Sciatic nerve (tissue), 2 donors: ENCODE measurements at places on chromosomes 3 and 15.

- no peak for DNase-seq
Observed at GRCh38 chr15:53080484-53080883, 290.3 kb upstream of the ONECUT1 start.

GRCh38 chr3:51622413-51622812 is 48.6 kb upstream of the TEX264 start:
- DNase-seq: no peak

DNA sequence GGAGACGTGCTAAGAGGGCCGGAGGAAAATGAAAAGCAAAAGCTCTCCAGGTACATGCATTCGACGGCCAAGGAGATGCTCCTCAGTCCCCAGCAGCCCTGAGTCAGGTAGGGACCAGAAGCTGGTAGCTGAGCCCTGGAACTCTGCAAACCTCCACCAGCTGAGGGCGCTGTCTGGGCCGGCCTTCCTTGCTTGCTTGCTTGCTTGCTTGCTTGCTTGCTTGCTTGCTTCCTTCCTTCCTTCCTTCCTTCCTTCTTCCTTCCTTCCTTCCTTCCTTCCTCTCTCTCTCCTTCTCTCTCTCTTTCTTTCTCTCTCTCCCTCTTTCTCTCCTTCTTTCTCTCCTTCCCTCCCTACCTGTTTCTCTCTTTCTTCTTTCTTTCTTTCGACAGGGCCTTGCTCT is 94.6 kb upstream of the RASGRF1 start:
- DNase-seq: no peak

DNA sequence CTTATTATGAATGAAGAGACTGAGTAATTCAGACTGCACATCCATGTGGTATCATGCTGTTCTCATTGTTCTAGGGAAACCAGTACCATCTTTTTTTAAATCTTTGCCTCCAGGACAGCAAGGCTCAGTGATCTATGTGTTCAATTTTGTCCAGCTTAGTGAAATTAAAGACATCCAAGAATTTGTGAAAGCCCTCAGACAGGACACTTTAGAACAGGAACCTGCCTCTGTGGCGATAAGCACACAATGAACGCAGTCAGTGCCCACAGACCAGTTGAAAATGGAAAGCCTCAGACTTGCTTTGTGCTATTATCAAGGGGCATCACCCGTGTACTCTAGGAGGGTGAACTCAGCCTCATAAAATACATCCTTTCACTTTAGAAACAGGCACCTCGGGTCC is 20.1 kb downstream of the EID1 start:
- DNase-seq: no peak

- no peak for DNase-seq
Observed at GRCh38 chr3:79027593-79027992, 740.2 kb downstream of the ROBO1 start.

GRCh38 chr15:63225381-63225780 is 36.0 kb downstream of the RAB8B start:
- no peak for DNase-seq

DNA sequence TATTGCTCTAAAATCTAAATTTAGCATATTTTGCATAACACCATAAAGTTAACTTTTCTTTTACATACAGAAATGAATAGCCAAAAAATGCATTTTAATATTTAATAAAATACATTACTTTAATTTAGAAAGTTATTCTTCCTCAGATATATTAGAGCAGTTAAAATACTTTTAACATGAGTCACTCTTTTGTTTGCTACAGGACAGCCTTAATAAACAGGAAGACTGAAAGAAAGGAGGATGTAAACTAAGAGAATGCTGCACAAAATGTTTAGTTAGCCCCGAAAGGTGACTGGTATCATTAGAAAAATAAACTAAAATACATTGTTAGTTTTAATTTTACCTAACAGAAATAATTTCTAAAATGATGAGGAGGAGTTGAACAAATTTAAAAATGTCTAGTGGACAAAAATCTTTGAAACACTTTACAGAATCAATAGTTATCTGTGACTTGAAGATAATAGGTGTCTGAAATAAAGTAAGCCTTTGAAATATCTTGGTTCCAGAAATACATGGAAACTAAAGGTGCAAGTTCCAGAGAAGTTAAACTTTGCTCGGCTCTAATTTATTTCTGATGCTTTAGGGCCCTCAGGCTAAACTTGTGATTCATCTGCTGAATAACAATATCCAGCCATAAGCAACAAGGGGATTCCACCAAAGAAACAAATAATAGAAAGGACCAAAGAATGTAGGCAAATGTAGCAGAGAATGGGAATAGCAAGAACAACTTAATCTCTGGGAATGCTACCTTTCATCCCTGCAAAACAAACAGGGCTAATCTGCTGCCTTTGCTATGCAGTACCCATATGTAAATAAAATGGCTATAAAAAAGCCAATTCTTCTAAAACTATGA is 138.3 kb upstream of the UBP1 start:
- DNase-seq: no peak

DNA sequence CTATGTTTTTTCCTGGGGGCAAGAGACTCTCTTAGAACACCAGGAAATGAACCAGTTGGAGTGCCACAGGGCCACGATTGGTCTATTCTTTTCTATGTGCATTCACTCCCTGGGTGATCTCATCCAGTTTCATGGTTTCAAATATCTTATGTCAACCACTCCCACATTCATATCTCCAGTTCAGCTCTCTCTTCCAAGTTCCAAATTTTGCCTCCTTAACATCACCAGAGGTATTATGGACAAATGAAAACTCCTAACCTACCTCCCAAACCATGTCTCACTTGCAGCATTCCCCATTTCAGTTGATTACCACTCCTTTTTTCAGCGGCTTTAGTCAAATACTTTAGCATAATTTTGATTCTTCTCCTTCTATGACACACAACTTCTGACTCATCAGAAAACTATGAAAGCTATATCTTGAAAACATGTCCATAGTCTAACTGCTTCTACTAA is 203.1 kb upstream of the SEMA6D start:
- DNase-seq: no peak

DNA sequence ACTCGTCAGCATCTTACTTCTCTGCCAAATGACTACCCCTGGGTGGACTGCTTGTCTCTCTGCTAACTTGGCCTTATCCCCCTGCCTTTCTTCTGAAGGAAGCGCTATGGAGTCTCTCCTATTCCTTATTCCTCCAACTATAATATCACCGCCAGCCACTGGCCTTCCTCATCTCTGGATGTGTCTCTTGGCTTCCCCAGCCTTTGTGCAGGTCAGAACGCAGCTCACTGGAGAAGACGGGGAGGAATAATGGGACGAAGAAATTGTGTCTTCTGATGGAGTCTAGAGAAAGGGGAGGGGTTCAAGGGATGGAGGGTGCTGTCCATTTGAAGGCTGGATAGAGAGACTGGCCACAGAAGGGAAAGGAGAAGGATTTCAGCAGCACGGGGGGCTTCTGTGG is 16.9 kb downstream of the ITGA11 start:
- DNase-seq: no peak

- peak; percentile 72 for DNase-seq
Observed at GRCh38 chr3:46276497-46277099, 34.3 kb downstream of the CCR3 start.

GRCh38 chr3:183340222-183340621 is 87.2 kb downstream of the B3GNT5 start:
- DNase-seq: no peak

GRCh38 chr3:9676785-9677184 is 26.8 kb upstream of the CPNE9 start:
- no peak for DNase-seq

GRCh38 chr3:170692720-170693119 is 106.8 kb upstream of the SLC7A14 start:
- DNase-seq: no peak

DNA sequence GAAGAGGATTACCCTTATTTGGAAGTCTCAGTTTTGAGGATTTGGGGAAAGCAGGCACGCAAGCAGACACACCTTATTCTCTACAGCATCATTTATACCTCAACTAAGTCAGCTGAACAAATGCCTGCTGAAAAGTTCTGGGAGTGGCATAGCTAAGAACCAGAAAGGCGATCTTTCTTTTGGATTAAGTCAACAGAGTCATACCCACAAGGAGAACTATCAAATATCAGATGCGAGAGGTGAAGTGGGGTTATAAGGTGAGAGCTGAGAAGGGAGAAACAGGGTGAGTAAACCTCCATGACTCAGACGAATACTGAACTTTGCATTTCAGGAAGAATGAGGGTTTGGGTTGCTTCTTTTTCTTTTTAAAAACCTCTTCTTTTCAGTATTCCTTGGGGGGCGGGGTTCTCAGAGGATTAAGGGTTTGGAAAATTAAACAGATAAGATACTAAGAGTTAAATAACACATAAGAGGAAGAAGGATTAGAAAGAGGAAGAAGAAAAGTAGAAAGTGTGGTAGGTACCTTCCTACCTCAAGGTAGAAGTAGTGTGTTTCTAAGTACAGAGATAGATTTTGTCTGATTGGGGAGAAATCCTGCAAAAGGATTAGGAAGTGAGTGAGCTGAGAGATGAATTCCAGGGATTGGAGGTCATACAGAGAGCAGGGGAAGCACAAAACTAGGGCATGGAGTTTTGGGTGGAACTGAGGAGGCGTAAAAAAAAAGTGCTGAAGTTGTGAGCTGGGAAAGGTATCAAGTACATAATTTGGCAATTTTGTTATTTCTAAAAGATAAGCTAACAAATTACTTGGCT is 41.3 kb upstream of the ICE2 start:
- DNase-seq: no peak

DNA sequence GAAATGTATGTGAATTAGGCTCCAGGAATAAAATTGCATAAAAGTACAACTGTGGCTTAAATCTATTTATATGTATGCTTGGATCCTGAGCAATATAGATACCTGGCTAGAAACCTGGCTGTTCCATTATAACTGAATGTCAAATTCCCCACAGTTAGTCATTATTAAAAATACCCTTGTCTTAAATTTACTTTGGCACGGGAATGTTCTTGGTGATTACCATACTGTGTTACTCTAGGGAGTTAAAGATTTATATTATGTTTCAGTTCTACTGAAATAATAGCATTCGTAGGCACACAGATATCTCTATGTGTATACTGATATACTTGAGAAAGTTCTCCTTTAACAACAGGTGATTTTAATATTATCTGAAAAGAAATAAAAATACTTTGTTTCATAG is 394.1 kb downstream of the PTPRG start:
- DNase-seq: no peak
